Cerebellum (tissue), 4 donors: ENCODE measurements at places on chromosomes 11 and 22. TPM values are rescaled to one million over a fixed set of nuclear protein-coding genes. Genes with fewer than 3 reads are reported as not detected.

The IL18 gene
- 0.36 TPM for total RNA-seq

The OR6Q1 gene
- total RNA-seq = not detected

The OR9Q1 gene
- total RNA-seq = not detected

The MPPED2 gene
- total RNA-seq = 50.4 TPM

The DBX1 gene
- not detected for total RNA-seq

The MUC6 gene
- total RNA-seq = under 0.01 TPM

The ACTN3 gene
- total RNA-seq = not detected

The OR2AT4 gene
- not detected for total RNA-seq

The ADAMTS8 gene
- 1.5 TPM for total RNA-seq

The CELSR1 gene
- total RNA-seq = 7.8 TPM

The BTG4 gene
- not detected for total RNA-seq

The FAT3 gene
- 64.5 TPM for total RNA-seq

The MS4A2 gene
- total RNA-seq = not detected

The MRGPRE gene
- 0.27 TPM for total RNA-seq

The MUC15 gene
- not detected for total RNA-seq

The CALCB gene
- 2.6 TPM for total RNA-seq

The MUC5AC gene
- under 0.01 TPM for total RNA-seq

The GLB1L2 gene
- 2.8 TPM for total RNA-seq

The MRGPRG gene
- not detected for total RNA-seq

The NAALADL1 gene
- 4.1 TPM for total RNA-seq

The GRIK4 gene
- total RNA-seq = 9.1 TPM

The SMTNL1 gene
- not detected for total RNA-seq

The APLNR gene
- 8.6 TPM for total RNA-seq

The PDGFB gene
- 6.9 TPM for total RNA-seq

The MS4A12 gene
- not detected for total RNA-seq

The HBG2 gene
- 1,342 TPM for total RNA-seq

The PTPRCAP gene
- 0.91 TPM for total RNA-seq

The OR52H1 gene
- total RNA-seq = 0.82 TPM

The UBE2L6 gene
- 32.8 TPM for total RNA-seq

The MRGPRX3 gene
- not detected for total RNA-seq

The CDC45 gene
- 7.4 TPM for total RNA-seq

The SLC17A6 gene
- 15.8 TPM for total RNA-seq

The ANO3 gene
- 0.45 TPM for total RNA-seq

The FERMT3 gene
- 1.5 TPM for total RNA-seq

The LMNTD2 gene
- not detected for total RNA-seq

The TMPRSS4 gene
- not detected for total RNA-seq

The BLID gene
- total RNA-seq = 7.5 TPM

The OR4S1 gene
- not detected for total RNA-seq

The GLYAT gene
- total RNA-seq = not detected

The OR52I1 gene
- not detected for total RNA-seq

The ME3 gene
- total RNA-seq = 89.6 TPM

The IL10RA gene
- 3.0 TPM for total RNA-seq

The MYEOV gene
- total RNA-seq = not detected

The GGT5 gene
- 2.3 TPM for total RNA-seq

The C11orf87 gene
- total RNA-seq = 34.8 TPM

The NAALAD2 gene
- 19.2 TPM for total RNA-seq

The RAB38 gene
- total RNA-seq = 2.2 TPM

The TRIM49 gene
- total RNA-seq = not detected
